T-helper 17 cell (primary cell): ENCODE measurements at places on chromosomes 3 and 15.

DNA sequence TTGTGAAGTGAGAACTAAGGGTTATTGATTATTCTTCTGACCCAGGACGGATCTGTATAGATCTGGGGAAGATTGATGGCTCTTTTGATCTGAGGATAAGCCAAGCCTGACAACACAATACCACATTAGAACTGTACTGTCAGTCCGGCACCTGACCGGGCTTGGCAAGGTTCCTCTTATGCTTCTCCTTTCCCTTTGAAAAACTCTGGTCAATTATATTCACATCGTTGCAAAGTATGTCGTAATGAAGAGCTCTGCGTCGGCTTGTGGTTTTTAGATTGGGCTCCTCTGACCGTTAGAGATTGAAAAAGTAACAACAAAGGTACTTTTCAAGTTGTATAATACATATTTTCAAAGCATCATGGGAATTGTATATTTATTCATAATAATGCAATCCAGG is 389.8 kb downstream of the NR2F2 start:
- DNase-seq: no peak

- no peak for DNase-seq
Measured at GRCh38 chr15:37142371-37142770, 42.0 kb upstream of the MEIS2 start.

DNA sequence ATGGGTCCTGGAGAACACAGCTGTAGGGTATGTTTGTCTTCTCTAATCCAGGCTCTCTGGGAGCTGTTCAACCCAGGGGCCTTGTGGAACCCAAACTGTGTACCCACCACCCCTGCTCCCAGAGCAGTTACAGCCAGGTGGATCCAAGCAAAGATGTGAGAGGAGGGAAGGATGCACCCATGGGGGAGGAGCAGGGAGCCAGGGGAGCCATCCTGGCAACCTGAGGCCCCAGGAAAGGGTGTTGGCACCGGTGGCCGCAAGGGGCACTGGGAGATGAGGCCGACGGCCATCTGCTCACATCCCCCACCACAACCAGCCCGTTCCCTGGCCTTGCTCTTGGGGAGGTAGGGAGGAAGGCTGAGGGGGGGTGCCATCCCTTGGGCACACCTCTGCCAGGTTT is 43.2 kb downstream of the CMTM6 start:
- DNase-seq: no peak

DNA sequence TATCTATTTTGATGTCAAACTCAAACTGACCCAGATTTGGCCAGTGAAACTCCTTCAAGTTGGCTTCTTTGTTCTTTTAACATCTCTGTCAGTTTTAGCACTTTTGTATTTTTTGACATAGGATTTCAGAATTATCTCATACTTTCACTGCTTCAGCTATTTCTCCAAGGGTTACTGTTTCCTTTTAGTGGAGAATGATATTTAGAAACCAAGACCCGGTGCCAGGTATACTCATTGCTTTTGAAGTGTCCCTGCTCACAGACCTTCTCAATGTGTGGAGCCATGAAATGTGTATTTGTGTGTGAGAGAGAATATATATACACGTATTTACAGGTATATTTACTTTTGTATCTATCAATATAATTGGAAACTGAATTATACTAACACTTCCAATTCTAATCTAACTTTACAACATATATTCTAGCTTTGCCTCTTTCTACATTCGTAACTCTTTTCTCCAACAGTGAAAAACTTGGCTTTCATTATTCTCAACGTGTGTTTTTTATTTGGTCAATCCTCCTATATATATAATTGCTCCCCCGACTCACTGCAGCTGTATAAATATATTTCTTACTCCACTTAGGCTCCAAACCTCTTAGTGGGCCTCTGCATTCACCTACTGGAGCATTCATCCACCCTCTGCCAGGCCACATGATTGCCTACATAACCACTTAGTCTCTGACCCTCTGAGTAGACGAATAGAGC is 54.0 kb downstream of the OTOL1 start:
- no peak for DNase-seq

DNA sequence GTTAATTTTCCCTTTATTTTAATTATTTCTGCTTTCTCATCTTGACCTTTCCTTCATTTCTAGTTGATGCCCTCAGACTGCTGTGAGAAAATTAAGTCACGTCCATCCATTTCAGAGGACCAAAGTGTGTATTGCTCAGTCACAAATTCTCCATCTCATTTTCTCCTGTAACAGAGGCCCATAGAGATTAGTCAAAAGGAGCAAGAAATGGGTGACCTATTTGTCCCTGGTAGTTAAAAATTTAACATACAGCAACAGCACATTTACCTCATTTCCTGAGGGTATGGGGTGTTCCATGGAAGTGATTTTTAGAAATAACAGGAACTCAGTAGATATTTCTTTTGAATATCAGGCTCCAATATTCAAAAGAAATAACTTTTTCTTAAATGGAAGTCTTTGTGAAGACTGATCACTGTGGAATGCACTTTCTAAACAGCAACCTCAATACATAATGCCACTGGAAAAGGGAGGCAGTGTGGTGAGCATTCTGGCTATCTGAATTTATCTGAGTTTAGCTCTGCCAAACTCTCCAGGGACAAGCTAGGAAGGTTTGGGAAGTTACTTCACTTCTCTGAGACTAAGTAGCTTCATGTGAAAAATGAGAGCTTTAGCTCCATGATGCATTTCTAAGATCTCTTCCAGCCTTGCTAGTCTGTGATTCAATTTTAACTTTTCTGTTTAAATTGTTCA is 808.2 kb downstream of the SQOR start:
- DNase-seq: no peak

DNA sequence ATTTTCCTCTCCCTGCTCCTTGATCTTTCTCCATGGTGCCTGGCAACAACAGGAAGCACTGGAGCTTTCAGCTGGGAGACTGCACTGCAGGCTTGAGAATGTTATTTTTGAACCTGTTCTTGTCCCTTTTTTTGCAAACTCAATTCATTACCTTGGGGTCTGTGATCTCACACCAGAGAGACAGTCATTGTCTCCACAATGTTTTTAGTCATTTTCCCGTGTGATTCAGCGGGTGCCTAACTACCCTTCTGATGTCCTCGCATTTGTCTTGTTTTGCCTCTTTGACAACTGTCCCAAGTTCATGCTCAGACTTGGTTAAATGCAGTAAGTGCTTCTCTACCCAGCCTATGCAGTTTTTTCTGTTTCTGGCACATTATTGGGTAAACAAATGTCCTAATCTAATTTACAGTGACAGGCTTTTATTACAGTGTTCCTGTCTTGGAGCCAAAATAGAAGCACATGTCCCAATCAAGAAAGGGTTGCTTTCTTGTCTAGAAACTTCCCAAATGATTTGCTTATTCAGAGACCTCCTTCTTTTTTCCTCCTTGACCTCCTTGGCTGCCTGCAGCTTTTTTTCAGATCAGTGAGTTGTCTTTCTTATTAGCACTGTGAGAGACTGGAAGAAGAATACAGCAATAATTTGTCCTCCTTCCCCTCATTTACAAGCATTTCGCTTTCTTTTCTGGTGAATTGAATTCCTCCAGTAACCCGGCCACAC is 162.4 kb downstream of the NSUN3 start:
- DNase-seq: no peak

DNA sequence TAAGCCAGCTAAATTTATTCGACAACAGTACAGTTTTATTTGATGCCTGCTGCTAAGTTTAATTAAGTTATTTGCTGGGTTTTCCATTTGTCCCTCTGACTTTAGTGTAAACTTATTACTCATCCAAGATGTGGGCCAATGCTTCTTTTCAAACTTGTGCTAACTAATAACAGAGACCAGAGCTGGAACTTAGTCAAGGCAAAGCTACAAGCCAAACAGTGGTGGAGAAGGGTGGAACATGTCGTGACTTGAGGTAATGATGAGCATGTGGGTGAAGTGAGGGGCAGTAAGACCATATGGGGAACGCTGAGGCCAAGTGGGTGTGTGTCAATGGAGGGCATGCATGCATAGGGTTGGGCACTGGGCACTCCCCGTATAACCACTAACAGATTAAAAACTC is 63.9 kb downstream of the NMD3 start:
- DNase-seq: no peak

- DNase-seq: no peak
Measured at GRCh38 chr15:78092261-78093041, at the start of gene SH2D7. SH2D7 (plus strand) TSS chr15:78092561; CDS start chr15:78092585, 24 bp downstream.

- no peak for DNase-seq
Measured at GRCh38 chr3:53215816-53216215, 40.0 kb downstream of the TKT start.

DNA sequence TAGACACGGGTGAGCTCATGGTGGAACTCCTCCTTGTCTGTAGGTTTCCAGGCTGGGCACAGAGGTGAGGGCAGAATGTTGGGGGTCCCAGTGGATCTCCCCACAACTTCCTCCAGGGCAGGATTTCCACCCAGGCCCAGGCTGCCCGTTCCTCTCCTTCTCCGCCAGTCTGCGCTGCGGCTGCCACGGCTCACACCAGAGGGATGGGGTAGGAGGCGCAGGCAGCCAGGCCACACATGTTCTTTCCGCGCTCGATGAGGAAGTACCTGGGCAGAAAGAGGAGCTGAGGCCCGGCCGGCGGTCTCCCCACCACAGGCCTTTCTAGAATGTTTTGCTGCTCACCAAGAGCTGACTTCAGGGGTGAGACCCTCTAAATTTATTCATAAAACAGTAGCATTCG is 22.9 kb downstream of the CTSH start:
- DNase-seq: peak; percentile 5

DNA sequence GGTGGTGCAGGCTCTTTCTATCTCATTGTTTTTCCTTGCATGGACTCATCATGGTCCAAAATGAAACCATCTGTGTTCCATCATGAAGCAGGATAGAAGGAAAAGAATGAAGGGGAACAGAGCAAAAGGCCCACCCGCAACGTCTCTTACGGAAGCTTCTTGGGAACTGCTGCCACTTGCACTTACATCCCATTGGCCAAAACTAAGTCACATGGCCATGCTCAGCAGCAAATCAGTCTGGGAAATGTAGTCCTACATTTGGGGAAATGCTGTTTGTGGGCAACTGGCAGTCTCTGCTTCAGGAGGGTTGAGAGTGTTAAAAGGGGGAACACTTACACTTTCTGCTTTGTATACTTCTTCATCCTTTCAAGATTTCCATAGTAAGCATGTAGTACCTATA is 191.6 kb downstream of the SV2B start:
- no peak for DNase-seq

GRCh38 chr3:159941038-159942000 is 47.3 kb upstream of the IL12A start:
- DNase-seq: no peak

DNA sequence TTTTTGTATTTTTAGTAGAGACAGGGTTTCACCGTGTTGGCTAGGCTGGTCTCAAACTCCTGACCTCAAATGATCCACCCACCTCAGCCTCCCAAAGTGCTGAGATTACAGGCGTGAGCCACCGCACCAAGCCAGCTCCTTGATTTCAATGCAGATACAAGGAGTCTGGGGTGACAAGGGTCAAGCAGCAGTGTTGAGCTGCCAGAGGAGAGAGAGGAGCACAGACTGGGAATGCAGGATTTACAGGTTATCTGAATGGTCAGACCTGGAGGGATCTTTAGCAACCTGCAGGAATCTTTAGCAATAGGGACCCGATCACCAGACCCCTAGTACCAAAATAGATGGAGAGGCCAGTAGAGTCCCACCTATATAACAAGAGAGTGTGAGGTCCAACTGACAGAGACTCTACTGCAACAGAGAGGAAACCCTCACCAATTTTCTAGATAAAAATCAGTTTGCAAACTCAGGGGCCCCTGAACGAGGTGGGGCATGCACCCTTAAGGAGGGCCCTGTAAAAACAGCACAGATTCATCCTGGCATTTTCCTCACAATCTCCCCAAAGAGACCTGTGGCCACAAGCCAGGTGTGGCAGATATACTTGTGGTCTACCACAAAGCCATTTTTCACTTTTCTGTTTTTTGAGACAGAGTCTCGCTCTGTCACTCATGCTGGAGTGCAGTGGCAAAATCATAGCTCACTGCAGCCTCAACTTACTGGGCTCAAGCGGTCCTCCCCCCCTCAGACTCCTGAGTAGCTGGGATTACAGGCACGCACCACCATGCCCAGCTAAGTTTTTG is 10.7 kb upstream of the SHISA5 start:
- DNase-seq: no peak
